ENCODE measurements at places on chromosomes 1 and 21.

- no peak for DNase-seq
Measured at GRCh38 chr1:61670016-61670415, 54.9 kb downstream of the TM2D1 start.

DNA sequence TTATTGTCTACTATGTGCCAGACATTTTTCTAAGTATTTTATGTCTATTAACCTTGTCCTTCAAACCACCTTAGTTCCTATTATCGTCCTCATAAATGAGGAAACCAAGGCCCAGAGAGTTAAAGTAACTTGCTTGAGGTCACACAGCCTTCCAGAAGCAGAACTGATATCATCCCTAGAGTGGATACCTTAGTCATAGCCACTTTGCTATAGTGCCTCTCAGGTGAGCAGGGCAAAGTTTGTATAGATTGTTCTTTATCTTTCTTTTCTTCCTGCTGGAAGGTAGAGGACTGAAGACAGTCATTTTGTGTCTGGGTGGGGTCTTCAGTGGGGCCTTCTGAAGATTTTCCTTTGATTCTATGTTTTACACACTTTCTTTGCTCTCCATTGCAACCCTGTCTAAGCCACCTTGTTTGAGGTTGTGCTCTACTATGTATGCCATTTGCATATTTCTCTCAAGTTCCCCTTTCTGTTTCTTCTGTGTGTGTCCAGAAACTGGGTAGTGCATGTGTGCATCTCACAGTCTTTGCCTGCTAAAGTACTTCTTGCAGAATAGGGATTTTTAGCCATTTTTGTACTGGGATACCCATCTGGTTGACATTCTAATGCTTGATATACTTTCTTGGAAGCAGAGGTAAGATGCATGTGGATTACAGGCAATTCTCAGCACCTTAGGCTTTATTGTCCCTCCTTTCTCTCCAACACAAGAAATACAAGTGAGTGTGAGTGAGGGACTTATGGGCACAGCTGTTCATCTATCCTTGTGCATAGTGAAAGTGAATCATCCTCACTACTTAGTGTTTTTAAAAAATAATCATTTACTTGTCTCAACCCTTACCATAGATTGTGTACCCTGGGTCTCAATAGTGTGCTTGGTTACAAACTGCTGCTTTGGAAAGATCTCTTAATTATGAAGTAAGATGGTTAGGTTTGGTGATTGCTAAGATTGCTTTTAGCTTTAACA is 207.6 kb upstream of the HMCN1 start:
- DNase-seq: no peak

GRCh38 chr1:227489572-227489971 is 73.8 kb upstream of the ZNF678 start:
- DNase-seq: no peak

GRCh38 chr1:224432672-224433040 is 1.9 kb downstream of the WDR26 start:
- no peak for DNase-seq

- DNase-seq: no peak
Measured at GRCh38 chr1:28173151-28173979, 3.1 kb downstream of the PTAFR start.

DNA sequence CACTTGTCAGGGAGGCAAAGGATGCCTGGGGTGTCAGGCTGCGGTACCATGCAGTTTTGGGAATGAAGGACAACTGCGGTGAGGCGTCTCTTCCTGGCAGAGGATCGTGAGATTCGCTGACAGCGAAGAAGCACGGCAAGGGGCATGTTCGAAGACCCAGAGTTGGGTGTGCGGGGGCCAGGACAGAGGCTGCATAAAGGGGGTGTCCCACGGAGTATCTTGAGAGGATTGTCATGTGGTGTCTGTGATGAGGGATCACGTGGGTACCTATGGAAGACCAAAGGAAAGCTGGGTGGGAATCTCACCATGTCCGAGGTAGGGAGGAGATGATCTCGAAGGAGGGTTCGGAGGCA is 372 bp downstream of the SLC25A44 start:
- no peak for DNase-seq

DNA sequence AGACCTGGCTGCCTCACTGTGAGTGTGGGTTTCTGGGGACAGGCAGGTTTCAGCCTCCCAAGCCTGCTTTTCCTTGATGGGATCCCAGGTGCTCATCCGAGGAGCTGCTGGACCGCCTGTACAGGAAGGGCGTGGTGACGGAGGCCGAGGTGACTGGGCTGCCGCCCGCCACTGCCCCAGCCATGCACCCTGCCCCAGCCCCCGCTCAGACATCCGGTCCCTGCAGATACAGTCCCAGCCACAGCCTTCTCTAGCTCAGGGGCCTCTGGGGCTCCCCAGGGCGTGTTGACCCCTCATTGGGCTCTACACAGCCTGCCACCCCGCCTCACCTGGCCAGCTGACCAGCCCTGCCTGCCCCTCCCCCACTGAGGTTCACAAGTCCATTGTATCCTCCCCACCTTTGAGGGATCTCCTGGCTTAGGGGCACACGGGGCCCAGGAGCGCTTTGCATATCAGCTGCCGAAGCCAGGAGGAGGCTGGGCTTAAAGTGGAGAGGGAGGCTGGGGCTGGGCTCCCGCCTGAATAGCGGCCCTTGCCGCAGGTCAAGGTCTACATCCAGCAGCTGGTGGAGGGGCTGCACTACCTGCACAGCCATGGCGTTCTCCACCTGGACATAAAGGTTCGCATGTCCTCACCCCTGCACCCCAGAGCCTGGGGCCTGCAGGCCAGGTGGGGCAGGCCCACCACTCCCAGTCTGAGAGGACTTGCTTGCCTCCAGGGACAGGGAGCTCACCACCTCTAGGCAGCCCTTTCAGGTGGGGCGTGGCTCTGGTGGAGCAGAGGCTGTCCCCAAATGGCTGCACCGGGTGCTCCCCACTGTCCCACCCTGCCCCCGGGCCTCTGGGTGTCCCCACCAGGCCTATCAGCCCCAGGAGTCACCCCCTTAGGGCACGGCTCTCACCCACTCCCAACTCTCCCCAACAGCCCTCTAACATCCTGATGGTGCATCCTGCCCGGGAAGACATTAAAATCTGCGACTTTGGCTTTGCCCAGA is 38.5 kb downstream of the TRIM11 start:
- DNase-seq: no peak

- DNase-seq: no peak
Measured at GRCh38 chr1:90513956-90514355, 203.1 kb downstream of the BARHL2 start.

DNA sequence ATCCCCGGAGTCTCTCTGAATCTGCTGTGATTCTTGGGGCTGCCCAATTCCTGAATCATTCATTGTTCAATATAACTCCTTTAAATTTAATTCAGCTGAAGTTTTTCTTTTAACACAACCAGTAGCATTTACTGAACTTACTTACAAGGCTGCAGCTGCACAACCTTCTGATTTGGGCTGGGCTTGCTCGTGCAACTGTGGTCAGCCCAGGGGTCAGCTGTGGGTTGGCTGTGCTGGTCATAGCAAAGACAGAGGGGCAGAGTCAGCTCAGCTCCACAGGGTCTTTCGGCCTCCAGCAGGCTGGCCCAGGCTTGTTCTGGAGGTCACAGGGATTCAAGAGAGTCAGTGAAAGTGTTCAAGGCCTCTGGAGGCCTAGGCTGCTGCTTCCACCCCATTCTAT is 186.1 kb downstream of the MATN1 start:
- DNase-seq: no peak

- no peak for DNase-seq
Measured at GRCh38 chr1:71296551-71297134, 215.8 kb upstream of the ZRANB2 start.

DNA sequence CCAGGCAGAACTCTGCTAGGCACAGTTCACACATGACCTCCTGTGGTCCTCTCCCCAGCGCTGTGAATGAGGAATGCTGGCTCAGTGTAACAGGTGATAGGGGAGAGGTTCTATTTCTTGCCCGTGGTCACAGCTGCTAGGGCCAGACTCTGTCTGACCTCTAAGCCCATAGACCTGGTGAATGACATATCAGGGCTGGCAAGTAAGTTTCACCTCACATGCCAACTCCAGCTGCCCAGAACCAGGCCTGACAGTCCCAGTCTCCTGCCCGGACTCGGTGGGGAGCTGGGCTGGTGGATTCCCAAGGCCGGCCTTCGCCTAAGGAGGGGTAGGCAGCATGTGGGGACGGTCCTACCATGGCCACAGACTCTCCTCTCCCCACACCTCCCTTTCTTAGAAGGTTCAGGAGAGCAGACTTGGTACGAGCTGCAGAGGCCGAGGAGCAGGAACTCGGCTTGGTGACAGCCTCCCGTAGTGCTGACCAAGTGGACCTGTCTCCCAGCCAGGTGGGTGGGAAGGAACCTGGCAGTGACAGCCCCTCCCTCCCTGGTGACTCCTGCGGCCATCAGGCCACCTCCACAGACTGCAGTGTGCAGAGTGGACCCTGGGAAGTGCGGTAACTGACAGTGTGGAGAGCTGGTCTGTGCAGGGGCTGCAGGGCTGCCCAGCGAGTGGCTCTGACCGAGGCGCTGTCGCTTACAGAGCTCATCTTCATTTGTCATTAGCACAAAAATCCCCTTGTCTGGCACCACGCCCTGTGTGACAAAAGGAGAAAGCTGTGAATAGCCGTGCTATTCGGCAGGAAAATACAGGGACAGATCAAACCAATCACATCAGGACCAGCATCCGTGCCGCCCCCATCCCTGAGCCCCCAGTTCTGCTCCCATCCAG is 74.6 kb downstream of the SCCPDH start:
- no peak for DNase-seq

DNA sequence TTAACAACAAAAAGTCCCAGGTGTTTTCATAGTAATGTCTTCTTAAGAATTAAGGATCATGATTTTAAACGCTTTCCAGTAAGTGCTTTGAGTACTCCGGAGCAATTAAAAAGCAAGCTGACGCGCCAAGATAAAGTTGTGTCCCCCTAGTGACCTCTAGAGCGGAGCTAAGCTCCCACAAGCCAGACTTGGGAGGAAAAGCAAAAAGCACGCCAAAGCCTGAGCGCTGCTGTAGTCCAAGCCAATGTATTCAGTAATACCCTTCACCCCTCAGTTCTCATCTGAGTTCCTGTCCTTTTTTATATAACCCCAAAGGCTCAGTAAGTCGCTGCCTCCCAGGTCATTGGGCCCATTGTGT is 3.5 kb upstream of the SLC44A5 start:
- no peak for DNase-seq

GRCh38 chr1:160711602-160712311 is at the start of gene CD48:
Gene CD48 (minus strand): TSS chr1:160711822. CDS start chr1:160711763, 59 bp downstream.
- peak; percentile 55 for DNase-seq

GRCh38 chr1:230165536-230165935 is 98.5 kb downstream of the GALNT2 start:
- no peak for DNase-seq

GRCh38 chr1:26550946-26551345 is 21.4 kb downstream of the RPS6KA1 start:
- DNase-seq: no peak

DNA sequence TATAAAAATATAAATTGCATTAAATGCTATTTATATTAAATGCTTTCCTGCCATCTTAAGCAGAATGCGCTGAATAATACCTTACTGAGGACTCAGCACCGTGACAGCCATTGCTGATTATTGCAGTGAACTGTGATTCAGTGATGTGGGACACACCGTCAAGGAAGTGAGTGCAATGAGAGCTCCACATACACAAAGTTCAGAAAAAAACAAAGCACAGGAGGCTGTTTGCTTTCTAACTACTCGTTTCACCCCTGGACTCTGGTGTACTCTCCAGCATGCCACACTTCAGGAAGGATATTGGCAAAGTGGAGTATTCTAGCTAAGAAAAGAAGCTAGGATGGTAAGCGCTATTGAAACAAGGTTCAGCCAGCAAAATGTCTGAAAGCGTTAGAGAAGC is 57.4 kb upstream of the CXADR start:
- no peak for DNase-seq

DNA sequence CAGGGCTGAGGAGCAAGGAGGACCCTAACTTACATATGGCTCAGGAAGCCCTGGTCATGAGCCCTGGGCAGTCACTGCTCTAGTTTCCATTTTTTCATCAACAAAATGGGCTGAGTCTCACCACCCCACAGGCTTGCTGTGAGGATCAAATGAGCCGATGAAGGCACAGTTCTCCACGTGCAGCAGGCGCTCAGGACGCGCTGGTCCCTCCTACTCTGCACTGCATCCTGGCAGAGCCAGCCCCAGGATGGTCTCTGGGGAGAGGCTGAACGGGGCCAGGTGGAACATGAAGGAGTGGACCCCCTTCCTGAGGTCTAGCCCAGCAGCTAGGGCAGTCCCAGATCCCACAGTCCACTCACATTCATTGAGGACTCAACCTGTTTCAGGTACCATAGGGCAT is 349.3 kb downstream of the PTPRU start:
- no peak for DNase-seq

- no peak for DNase-seq
Measured at GRCh38 chr1:180584869-180585268, 26.1 kb downstream of the OVAAL start.

GRCh38 chr1:1954831-1955441 is 35.9 kb upstream of the TMEM52 start:
- no peak for DNase-seq

DNA sequence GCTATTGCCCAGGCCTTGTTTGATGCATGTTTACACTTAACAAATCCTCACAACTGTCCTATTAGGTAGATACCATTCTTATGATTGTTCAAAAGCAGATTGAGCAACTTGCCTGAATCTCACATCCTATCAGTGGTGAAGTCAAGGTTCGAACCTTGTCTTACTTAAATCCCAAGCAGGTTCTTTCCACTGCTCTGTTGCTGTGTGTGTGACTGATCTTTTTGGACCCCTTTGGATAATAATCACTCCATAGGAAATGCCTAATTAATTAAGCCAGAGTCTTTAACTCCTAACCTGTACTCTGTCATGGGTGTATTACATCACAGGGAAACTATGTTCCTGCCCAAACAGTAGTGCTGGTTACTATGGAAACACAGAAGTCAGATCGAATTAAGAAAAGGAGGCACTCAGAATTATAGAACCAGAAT is 84.2 kb downstream of the SPATA46 start:
- DNase-seq: no peak

DNA sequence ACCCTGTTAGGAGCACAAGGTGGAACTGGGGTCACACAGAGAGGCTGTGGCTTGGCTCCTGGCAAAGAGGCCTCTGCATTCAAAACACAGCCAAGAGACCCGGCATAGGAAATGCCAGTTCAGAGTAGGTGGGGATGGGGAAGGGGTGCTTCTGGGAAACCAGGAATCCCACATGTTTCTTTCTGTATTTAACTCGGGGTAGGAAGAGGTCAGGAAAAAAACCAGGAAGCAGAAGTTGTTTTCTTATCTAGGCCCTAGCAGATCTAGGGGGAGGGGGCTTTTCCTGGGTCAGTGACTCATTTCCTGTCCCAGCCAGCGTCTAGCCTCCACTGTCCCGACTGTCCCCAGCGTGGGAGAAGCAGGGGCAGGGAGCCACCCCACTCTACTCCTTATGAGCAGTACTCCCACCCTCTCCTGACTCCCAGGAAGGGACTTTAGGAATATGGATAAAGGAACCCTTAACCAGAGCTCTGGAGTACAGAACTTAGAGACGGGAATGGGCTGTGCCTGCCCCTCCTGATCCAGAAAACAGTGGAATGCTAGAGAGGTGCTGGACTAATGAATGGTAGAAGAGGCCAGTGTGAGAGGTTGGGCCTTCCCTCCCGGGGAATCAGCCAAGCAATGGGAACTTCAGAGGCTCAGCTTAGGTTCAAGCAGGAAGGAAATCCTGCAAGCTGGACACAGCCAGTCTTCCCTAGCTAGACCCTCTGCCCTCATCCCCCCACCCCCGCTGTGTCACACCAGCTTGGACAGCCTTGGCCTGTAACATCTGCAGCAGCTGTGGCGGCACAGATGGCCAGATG is 5.7 kb downstream of the FHL3 start:
- no peak for DNase-seq

GRCh38 chr1:109191377-109191776 is 22.3 kb upstream of the SARS1 start:
- DNase-seq: no peak

GRCh38 chr21:43864962-43865539 is at the start of gene AGPAT3:
Gene AGPAT3 (plus strand): TSS chr21:43865223. CDS start chr21:43959682, 94,459 bp downstream.
- peak; percentile 32 for DNase-seq
